ENCODE measurements at places on chromosomes 6 and 20. TPM values are rescaled to one million over a fixed set of nuclear protein-coding genes. Genes with fewer than 3 reads are reported as not detected.

- no peak overlapping the region for H3K4me3 ChIP-seq
- no peak overlapping the region for H3K27ac ChIP-seq
- peaks cover 9% of the 10 kb centered on the region for H3K4me1 ChIP-seq
Measured at GRCh38 chr6:160102399-160102798, 19.2 kb upstream of the SLC22A1 start.

The C20orf144 gene
- total RNA-seq = 0.47 TPM

DNA sequence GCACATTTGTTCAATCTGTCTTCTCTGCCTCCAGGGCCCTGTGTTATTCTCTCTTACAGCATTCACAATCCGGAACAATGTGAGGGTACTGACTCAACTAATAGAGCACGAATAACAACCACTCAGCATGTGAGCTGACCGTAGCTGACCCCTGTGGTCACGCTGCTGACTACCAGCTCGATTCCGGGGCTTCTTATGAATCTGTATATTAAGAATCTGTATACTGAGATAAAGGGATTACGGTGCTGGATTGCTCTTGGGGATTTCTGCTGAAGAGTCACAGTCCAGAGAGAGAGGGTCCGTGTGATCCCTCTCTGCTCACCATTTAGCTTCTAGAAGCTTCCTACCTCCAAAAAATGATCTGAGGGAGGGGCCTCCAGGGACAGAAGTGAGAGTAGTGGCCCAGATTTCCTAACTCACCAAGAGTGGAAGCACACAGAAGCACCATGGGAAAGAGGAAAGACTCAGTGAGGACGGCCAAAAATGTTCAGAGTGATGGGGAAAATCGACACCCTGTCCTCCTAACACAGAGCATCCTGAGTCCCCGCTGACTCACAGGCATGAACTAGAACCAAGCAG is 156.2 kb downstream of the THBS2 start:
- peaks cover 8% of the 10 kb centered on the region for H3K27me3 ChIP-seq
- H3K36me3 ChIP-seq = peaks cover 9% of the 10 kb centered on the region
- no peak for DNase-seq

The LPIN3 gene
- 0.44 TPM for total RNA-seq

- H3K27me3 ChIP-seq = no peaks in the 10 kb centered on the region
- no peaks in the 10 kb centered on the region for H3K4me1 ChIP-seq
- DNase-seq = no peak
- no peak overlapping the region for H3K27ac ChIP-seq
Measured at GRCh38 chr6:135461208-135461607, 36.3 kb downstream of the AHI1 start.

DNA sequence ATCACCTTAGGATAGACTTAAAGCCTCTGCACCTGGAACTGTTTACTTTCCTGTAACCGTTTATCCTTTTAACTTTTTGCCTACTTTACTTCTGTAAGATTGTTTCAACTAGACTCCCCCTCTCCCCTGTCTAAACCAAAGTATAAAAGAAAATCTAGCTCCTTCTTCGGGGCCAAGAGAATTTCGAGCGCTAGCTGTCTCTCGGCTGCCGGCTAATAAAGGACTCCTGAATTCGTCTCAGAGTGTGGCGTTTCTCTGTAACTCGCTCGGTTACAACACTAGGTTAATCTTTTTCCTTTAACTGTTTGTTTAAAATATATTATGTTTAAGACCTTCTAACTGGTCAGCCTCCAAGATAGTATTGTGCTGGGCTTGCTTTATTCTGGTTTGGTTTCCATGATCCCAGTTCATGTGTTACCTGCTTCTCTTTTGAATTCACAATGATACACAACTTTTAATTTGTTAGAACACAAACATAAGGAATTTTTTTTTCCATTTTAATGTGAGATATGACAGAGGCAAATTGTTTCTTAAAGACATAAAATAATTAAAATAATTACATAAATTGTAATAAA is 8.7 kb upstream of the NQO2 start:
- peaks cover 25% of the 10 kb centered on the region for H3K4me1 ChIP-seq
- H3K4me3 ChIP-seq = peak overlapping the region; percentile 94
- no peaks in the 10 kb centered on the region for H3K36me3 ChIP-seq

- DNase-seq = peak; percentile 51
- peaks cover 18% of the 10 kb centered on the region for H3K4me1 ChIP-seq
- H3K27me3 ChIP-seq = no peaks in the 10 kb centered on the region
- no peaks in the 10 kb centered on the region for H3K36me3 ChIP-seq
- H3K27ac ChIP-seq = no peak overlapping the region
Measured at GRCh38 chr6:20564269-20564668, 30.0 kb downstream of the CDKAL1 start.

The PTCHD4 gene
- total RNA-seq = not detected

- no peak overlapping the region for H3K27ac ChIP-seq
- no peaks in the 10 kb centered on the region for H3K27me3 ChIP-seq
- H3K36me3 ChIP-seq = peaks cover 40% of the 10 kb centered on the region
- no peak overlapping the region for H3K4me3 ChIP-seq
Measured at GRCh38 chr6:5752391-5752680, 254.4 kb downstream of the NRN1 start.

The EPPIN gene
- not detected for total RNA-seq

- no peak overlapping the region for H3K27ac ChIP-seq
- H3K4me3 ChIP-seq = no peak overlapping the region
- H3K4me1 ChIP-seq = no peaks in the 10 kb centered on the region
- no peaks in the 10 kb centered on the region for H3K36me3 ChIP-seq
Measured at GRCh38 chr6:25661129-25661779, 9.2 kb downstream of the SCGN start.

DNA sequence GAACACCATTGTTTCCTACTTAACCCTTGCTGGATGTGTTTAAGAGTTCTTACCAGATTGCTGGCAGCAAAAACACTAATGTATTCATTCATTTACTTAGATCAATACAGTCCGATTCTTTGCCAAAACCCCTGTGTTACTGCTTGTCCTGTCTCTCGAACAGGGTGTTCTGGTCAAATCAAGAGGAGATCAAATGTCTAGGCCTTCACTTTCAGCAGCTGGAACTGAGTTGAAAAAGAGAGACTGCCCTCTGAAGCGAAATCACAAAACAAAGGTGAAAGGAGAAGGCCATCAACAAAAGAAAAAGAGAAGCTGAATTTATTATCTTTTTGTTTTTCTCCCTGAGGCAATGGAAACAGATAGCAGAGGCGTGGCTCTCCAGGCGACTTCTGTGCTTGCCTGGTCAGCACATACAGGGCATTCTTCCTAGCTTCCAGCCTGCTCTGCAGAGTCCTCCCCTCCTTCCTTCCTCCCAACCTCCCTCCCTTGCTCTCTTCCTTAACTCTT is 44.1 kb upstream of the GCM1 start:
- no peak overlapping the region for H3K4me3 ChIP-seq
- no peak for DNase-seq
- no peaks in the 10 kb centered on the region for H3K27me3 ChIP-seq
- no peaks in the 10 kb centered on the region for H3K36me3 ChIP-seq
- peaks cover 24% of the 10 kb centered on the region for H3K4me1 ChIP-seq

DNA sequence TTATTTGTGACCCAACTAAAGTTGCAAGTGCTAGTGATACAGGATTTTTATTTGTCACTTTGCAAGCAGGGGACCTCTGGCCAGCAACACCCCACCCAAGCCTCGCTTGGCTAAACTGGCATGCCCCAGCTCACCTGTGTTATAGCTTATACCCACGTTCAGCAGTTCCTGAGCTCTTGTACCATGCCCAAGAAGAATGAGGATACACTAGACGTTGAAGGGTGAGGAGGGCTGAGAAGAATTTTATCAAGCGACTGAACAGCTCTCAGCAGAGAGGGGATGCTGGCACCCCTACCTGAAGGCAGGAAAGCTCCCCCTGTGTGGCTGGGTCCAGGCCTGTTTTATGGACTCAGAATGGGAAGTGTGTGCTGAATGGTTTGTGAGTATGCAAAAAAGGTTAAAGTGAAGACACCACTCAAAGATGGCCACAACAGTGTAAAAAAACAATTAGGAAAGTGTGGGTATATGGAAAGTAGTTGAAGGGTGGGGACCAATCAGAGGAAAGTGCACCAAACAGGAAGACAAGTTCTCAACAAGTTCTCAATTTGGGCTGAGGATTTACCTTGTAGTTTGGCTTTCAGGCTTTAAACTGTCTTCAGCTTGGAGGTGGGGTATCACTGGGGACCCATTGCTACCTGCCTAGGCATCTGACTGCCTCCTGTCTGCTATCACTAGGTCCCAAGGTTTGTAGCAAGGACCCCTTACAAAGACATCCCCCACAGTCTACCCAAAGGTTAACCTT is 15.0 kb downstream of the BTN2A1 start:
- H3K27me3 ChIP-seq = no peaks in the 10 kb centered on the region
- DNase-seq = no peak
- peak overlapping the region; percentile 100 for H3K27ac ChIP-seq
- peaks cover 29% of the 10 kb centered on the region for H3K4me1 ChIP-seq
